ENCODE measurements at places on chromosomes 5 and 9. TPM values are rescaled to one million over a fixed set of nuclear protein-coding genes. Genes with fewer than 3 reads are reported as not detected.

RNF130 gene
- total RNA-seq, result 4.8 TPM

C9orf152 gene
- not detected for total RNA-seq

TMEM215 gene
- not detected for total RNA-seq

CDH10 gene
- total RNA-seq, result not detected

GPR151 gene
- not detected for total RNA-seq

OTULINL gene
- 26.6 TPM for total RNA-seq

MARCOL gene
- total RNA-seq, result not detected

ENC1 gene
- total RNA-seq, result 1.6 TPM

AIF1L gene
- 0.10 TPM for total RNA-seq

RLN2 gene
- 2.4 TPM for total RNA-seq

AK1 gene
- 58.5 TPM for total RNA-seq

ZNF608 gene
- total RNA-seq, result 0.32 TPM

PLCXD3 gene
- total RNA-seq, result not detected

UNC5A gene
- not detected for total RNA-seq

PRELID2 gene
- total RNA-seq, result 2.0 TPM

GABRA1 gene
- total RNA-seq, result not detected

TRIM23 gene
- total RNA-seq, result 10.1 TPM

EGFL7 gene
- 0.49 TPM for total RNA-seq

NEUROG1 gene
- not detected for total RNA-seq

PCDHB11 gene
- total RNA-seq, result not detected

TAF11L10 gene
- total RNA-seq, result not detected

FSTL4 gene
- total RNA-seq, result not detected

PCDHGA8 gene
- total RNA-seq, result 0.07 TPM

SCAMP1 gene
- total RNA-seq, result 13.5 TPM

STXBP1 gene
- total RNA-seq, result 16.8 TPM

DOCK8 gene
- 266 TPM for total RNA-seq

AQP3 gene
- total RNA-seq, result 163 TPM

IFNA21 gene
- total RNA-seq, result not detected

WNT8A gene
- not detected for total RNA-seq

LRRC19 gene
- total RNA-seq, result not detected

IL5 gene
- 0.39 TPM for total RNA-seq

CRAT gene
- 15.2 TPM for total RNA-seq

SLC22A4 gene
- total RNA-seq, result 0.25 TPM

QRFP gene
- not detected for total RNA-seq
